ENCODE measurements at places on chromosomes 12 and 14.

GRCh38 chr14:22905627-22906026 lies 13.3 kb downstream of the RBM23 start:
- DNase-seq = no peak

- DNase-seq = peak; percentile 38
Observed at GRCh38 chr12:21992823-21993222, 51.6 kb upstream of the ABCC9 start.

DNA sequence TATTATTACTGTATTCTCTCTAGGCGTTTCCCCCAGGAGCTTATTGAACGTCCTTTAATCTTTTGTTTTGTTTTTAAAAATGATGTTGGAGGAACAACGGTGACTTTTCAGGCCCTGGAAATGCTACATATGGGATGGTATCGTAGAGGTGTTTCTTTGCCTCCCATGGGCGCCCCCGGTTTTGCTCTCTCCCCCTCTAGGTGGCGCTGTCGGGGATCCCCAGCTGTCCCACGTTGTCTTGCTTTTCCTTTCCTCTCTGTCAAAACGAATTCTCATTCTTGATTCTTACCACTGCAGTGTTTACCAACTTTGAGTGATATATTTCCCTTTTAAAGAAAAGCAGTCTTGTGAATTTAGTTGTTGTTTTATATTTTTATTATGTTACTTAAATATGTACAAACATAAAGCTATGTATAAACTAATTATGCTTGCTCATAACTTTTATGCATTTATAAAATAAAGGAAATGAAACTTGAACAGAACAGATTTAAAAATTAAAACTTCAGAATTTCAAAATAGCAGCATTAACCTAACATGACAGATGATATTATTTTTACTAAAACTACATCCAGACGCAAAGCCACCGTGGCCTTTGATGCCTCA lies 171.9 kb downstream of the RGS6 start:
- DNase-seq = peak; percentile 45

GRCh38 chr14:101116065-101116464 lies 212.5 kb upstream of the RTL1 start:
- DNase-seq = no peak

GRCh38 chr14:61483476-61483875 lies 162.1 kb downstream of the PRKCH start:
- no peak for DNase-seq

GRCh38 chr12:55847033-55847432 lies 4.3 kb upstream of the MMP19 start:
- DNase-seq = no peak

DNA sequence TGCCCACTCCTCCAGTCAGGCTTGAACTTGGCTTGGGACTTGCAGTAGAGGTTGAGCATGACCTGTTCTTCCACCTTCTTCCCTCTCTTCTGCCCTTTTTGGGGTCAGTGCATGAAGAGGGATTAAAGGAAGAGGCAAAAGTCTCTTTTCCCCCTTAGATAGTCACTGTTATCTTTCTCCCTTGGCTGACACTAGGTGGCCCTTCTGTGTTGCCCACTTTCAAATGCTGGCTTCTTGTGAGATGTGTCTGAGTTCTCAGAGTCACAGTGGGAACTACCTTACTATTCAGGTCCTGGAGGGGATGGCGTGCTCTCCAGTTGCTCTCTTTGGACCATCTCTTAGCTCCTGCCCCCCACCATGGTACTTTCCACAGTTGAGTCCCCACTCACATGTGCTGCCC lies 73.6 kb downstream of the GPR65 start:
- no peak for DNase-seq

DNA sequence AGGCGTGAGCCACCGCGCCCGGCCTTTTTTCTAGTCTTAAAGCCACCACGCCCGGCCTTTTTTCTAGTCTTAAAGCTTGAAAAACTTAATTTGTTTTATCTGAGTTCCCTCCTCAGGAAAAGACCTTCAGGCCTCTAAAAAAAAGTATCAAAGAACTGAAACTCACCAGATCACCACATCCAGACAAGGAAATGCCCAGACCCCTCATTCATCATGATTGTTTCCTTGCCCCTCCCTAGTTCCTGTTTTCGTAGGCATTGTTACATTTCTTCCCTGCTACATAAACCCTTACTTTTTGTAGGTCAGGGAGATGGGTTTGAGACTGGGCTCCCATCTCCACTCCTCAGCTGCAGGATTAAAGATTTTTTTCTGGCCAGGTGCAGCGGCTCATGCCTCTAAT lies 21.1 kb upstream of the VWF start:
- DNase-seq = no peak

GRCh38 chr12:93802293-93802692 lies 125.1 kb downstream of the CRADD start:
- DNase-seq = no peak

DNA sequence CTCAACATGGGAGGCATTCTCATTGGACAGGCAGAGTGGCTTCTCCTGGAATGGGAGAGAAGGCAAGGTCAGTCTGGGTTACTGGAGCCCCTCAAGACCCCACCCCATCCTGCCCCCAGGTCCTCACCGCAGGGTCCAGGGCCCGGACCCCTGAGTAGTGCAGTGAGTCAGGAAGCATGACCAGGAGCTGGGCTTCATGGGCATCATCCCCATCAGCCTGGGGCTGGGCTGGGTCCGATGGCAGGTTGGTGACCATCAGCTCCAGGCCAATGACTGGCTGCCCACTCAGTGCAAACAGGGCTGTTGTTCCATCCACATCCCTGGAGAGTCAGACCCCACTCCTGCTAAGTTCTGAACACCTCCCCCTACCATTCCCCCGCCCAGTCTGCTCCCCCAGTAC lies 13.1 kb downstream of the ITGA7 start:
- no peak for DNase-seq

GRCh38 chr12:47039079-47039478 lies 40.3 kb upstream of the PCED1B start:
- no peak for DNase-seq

DNA sequence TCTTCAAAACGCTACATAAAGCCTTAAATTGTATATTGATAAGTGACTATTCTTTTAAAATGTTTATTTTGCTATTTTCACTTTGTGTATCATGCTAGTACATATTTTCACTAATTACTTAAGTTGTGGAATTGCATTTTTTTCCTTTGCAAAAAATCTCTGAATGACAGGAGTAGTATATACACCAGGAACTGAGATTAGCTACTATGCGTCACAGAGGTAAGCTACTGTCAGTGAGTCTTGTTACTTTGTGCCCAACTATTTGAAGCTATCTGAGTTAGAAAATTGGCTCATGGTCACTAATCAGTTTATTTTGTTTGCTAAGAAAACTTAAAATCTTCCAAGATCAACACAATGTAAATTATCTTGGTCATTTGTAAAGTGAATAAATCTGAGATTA lies 887.4 kb downstream of the TMTC2 start:
- DNase-seq = no peak

GRCh38 chr12:51533799-51534198 lies 57.2 kb upstream of the SCN8A start:
- no peak for DNase-seq

DNA sequence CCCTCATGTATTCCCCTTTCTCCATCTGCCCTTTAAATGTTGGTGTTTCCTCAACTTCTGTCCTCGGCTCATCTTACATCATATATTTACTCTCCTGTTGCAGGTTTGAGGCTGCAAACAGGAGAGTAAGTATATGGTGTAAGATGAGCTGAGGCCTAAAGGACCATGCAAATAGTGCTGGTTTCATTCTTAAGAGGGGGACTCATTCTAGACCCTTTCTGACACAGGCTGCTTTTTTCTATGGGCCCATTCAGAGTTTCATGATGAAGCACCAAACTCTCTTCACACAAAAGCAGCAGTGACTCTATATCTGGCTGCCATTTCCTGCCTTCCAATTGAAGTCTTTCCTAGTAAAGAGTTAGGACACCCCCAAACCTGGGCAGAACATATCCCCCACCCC lies 218.5 kb downstream of the PHLDA1 start:
- DNase-seq = no peak

- no peak for DNase-seq
Observed at GRCh38 chr12:86662464-86662863, 406.3 kb upstream of the MGAT4C start.

DNA sequence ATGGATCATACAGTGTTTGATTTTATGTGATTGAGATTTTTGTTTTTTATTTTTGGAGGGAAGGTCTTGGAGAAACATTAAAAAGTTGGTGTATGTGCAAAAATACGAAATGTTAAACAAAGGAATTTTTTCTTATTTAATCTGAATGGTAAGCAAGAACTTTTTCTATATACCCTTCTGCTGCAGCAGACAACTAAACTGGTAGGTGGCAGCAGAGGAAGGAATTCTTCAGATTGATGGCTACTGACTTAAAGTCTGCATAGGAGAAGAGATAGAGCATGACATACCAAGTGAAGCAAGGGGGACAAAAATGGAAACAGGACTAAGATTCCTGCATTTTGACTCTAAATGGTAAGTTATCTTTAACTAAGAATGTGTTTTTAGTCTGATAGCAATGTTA lies 42.0 kb upstream of the A2ML1 start:
- peak; percentile 47 for DNase-seq

- DNase-seq = no peak
Observed at GRCh38 chr14:46818147-46818546, 166.6 kb upstream of the RPL10L start.

GRCh38 chr14:51180577-51180976 lies 59.5 kb upstream of the TMX1 start:
- DNase-seq = no peak

DNA sequence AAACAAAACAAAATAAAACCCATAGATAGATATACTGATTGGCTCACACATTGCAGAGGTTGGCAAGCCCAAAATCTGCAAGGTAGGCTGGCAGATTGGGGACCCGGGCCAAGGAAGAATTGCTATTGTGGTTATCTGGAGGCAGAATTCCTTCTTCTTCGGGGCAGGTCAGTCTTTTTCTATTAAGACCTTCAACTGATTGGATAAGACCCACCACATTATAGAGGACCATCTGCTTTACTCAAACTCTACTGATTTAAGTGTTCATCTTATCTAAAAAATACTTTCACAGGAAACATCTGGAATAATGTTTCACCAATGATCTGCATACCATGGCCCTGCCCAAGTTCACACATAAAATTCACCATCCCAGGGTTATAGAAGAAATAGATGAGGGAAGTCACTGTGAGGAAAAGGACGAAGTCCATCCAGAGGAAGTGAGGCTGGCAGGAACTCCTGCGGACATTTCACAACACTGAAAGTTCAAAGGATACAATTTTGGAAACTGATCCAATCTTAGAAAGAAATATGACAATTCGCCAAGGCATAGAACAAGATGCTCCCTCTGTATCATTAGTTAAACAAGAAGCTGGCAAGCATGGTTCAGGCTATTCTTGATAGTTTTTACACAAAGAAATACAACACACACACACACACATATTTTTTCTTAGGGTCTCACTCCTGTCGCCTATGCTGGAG lies 127.6 kb upstream of the MED13L start:
- DNase-seq = no peak

GRCh38 chr12:109741286-109741969 lies 27.8 kb downstream of the FAM222A start:
- no peak for DNase-seq

DNA sequence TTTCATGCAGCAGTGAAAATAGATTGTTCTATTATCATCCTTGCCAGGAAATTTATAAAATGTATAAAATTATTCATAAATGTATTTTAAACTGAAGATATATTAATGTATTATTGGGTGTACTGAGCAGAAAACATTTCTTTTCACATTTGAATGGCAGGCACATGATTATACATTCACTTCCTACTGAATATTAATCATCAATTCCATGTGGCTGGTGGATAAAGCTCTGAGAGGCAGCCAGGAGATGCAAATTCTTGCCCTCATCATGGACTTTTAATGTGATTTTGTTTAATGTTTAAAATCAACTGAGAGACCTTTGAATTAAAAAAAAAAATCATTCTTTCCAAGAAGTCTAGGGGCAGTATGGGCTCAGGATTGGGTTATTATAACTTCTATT lies 40.8 kb downstream of the ANO6 start:
- no peak for DNase-seq

DNA sequence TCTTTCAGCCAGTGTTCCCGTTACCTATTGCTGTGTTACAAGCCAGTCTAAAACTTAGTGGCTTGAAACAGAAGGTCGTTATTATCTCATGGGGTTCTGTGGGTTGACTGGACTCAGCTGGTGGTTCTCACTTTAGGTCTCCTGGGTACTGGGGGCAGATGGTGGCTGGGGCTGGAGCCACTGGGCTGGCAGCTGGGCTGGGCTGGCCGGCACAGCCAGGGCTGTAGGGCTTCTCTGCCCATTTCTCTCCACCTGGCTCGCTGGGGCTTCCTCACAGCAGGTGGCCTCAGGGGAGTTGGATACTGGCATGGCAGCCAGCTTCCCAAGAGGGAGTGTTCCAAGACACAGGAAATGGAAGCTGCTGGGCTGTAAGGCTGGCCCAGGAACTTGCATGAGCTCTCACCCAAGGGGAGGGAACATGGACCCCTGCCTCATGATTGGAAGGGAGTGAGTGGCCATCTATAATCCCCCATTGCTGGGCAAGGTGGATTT lies 27.0 kb downstream of the TUNAR start:
- no peak for DNase-seq

DNA sequence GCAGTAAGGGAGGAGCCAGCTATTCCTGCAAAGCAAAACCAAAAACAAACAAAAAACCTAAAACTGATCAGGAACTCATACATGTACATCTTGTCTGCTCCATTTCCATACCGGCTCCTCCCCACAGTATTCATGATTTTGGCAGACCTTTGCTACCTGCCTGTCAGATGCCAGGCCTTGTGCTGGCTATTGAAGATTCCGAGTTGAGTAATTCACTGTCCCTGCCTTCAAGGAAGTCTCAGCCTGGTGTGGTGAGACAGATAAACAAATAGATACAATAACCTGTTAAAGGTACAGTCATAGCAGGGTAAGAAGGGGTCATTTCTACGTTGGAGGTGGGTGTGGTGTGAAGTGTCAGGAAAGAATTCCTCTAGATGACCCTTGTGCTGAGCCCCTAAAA lies 42.7 kb downstream of the SUSD6 start:
- DNase-seq = no peak

DNA sequence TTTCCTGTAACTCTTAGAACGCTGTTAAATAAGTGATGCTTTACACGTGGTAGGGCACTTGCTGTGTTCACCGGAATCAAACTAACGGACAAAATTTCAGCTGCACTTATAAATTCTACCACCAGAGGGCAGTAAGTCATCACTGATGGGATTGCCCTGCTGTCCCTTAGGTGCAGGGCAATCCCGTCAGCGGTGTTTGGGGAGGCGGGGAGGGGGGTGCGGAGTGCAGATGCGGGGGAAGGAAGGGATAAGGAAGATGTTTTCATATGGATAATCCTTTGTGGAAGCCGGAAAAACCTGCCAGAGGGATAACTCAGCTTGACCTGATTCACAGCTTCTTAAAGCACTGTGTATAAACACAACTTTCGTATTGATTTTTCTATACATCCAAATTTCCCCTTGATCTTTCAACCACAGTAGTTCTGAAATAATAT lies 21.7 kb upstream of the SLC10A1 start:
- peak; percentile 67 for DNase-seq

GRCh38 chr14:71523630-71524319 lies 408.5 kb upstream of the RGS6 start:
- no peak for DNase-seq

- DNase-seq = no peak
Observed at GRCh38 chr12:128840862-128841468, 12.3 kb upstream of the GLT1D1 start.

GRCh38 chr14:59330455-59330854 lies 134.7 kb downstream of the GPR135 start:
- no peak for DNase-seq

GRCh38 chr12:49413010-49413409 lies 45.7 kb downstream of the SPATS2 start:
- DNase-seq = no peak

- DNase-seq = no peak
Observed at GRCh38 chr12:90166671-90167070, 458.0 kb upstream of the ATP2B1 start.
